Posterior cingulate gyrus (tissue), 11 donors: ENCODE measurements at places on chromosomes 4 and X.

DNA sequence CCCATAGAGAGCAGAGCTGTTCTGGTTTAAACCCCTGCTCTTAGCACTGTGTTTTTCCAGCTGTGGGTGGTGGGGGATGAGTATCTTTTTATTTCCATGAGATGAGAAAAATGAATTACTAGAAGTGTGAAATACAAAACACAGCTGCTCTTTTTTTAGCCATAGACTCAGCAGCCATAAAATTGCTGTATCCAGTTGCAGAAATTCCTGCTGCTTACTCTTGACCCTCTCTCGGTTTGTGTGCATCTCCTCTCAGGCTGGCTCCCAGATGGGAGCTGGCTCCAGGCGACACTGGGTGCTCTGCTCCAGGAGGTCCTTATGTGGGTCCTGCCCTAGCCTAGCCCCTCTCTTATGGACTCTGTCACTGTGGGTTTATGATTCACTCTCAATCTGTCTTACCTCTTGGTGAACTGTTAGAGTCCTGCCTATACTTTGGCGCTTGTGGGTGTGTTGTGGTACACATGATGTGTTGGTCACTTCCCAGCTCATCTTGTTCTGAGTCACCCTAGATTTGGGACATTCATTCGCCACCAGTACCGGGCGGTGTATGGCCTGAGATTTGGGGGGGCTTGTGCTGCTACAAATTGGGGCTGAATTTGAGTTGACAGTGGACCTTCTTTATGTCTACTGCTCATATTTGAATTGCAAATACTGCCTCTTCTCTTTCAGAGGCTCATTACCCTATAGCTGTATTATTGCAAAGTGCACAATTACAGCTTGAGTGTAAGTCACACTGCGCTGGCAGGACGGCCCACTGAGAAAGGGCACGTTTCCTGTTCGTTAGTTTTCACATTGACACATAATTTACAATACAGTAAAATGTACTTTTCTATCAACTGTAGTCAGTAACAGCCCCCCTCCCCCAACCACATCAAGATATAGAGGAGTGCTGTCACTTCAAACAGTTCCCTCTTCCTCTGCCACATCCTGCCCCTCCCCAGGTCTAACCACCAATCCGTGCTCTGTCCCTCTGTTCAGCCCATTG lies 46.9 kb upstream of the MSANTD1 start:
- no peak for DNase-seq

- no peak for DNase-seq
Measured at GRCh38 chr4:152499344-152499743, 36.5 kb downstream of the FBXW7 start.

- DNase-seq: no peak
Measured at GRCh38 chrX:2631743-2632532, 59.2 kb upstream of the CD99 start.

DNA sequence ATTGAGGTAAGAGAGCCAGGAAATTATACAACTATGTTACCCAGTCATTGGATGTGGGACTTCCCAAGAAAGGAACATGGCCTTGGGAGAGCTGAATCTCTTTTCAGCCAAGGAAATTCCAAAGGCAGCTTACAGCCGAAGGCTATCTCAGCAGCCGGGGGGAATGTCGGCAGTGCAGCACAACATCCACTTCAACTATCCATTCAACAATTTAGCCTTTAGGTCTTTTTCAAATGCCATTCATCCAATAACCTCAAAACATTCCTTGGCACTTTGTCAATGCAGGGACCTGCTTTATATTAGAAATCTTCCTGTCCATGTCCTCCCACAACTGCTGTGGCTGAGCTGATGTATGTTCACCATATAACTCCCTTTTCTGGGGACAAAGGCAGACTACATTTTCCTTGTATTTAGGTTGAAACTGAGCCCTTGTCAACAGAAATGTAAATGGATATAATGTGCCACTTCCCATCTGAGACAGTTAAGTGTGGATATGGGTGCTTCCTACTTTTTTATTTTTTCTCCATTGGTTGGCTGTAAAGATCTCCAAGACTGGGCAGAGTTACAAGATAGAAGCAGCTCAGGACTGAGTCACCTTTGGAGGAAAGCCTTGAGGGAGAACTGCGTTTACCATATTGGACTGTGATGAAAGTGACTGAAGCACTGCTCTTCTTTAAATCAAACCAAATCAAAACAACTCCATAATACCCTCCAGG lies 94.8 kb downstream of the GPRIN3 start:
- no peak for DNase-seq

DNA sequence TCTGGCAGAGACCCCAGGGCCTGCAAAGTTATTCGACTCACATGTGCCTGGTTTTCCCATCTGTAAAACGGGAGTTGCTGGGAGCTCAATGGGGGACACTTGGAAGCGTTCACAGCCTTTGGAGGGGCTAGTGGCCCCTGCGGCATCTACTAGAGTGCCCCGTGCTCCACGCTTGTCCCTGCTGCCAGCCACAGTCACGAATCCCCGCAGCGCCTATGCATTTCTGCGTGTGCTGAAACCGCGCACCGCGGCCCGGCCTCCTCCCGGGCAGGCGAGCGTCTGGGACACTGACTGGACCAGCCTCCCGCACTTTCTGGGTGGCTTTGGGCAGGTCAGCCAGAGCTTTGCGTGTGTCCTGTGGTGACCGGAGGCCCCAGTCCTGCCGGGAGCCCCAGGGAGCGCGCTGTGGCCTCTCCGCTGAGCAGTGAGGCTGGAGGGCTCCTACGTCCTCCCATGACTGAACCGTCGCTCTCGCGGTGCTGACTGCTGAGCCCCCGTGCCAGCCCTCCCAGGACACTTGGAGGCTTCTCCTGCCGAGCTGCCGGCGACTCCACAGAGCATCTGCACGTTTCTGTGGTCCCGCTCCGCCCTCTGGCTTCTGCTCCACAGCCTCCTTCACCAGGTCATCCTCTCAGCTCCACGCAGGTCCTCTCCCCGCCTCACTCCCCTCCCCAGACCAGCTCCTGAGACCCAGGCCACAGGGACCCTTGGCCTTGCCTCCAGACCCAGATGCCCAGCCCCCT lies 36.3 kb downstream of the PIGG start:
- no peak for DNase-seq

- no peak for DNase-seq
Measured at GRCh38 chr4:177484613-177485021, 42.4 kb upstream of the AGA start.

DNA sequence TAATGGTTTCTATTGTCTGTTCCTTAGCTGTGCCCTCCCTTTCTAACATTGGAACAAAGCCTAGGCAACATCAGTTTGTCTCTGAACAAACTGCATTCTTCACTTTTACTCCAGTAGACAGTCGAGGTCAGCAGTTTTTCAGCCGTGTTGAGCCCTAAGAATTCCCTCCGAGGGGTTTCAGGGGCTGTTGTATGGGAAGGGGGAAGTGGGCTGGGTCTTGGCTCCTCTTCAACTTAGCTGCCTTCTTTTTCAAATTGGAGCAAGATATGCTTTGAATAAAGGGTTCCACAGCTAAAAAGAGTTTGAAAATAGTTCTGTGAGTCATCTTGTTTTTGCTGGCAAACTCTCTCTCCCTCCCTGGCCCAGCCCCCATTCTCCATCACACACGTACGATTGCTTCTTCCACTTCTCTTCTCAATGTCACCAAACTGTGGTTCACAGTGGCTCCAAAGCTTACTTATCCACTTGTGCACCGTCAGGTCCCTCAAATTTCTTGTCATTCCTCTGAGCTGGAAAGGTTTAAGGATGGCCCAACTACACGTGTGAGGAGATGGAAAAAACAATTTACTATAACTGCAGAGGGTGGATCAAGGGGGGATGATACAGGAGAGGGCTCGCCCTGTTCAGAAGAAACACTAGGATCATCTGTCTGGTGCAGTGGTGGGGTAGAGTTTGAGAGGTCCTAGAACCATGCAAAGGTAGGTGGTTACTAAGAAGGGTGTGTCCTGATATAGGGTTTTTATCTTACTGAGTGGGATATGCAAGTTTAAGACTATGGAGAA lies 9.2 kb upstream of the MAML3 start:
- DNase-seq: no peak

DNA sequence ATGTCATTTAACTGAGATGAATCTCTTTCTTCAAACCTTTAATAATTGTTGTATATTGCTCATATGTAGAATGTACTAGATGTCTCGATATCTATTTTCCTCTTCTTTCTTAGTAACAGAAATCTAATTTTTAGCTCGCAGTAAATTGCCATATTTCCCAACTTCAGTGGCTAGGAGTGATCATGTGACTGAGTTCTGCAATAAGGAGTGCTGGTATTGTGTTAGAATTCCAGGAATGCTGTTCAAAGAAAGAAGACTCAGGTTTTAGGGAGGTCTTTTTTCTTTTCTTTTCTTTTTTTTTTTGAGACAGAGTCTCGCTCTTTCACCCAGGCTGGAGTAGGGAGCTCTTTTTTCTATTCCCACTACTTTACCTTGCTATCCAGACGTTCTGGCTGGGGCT lies 81.7 kb downstream of the SLC10A7 start:
- no peak for DNase-seq

DNA sequence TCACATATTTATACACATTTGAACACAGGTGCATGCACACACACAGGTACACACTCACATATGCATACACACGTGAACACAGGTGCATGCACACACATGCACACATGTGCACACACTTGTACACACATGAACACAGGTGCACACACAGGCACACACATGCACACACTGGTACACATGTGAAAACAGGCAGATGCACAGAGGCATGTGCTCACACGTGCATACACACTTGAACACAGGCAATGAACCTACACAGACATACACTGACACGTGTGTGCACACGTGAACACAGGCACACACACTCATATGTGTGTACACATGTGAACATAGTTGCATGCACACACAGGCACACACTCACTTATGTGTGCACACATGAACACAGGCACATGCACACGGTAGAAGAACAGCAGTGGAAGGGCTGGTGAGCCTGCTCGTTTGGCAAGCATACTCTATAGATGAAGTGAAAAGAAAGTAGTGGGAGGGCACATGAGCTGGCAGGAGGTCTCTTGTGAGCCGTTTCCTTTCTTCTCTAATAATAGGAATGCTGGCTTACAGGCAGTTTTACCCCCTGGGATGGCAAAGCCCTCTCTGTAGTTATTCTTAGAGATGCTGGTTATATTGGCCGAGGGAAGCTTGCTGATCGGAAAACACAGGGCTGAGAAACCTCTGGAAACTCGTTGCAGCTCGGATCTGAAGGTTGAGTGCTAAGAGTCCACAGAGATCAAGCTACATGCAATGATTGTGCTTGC lies 279.6 kb upstream of the CLNK start:
- DNase-seq: no peak

DNA sequence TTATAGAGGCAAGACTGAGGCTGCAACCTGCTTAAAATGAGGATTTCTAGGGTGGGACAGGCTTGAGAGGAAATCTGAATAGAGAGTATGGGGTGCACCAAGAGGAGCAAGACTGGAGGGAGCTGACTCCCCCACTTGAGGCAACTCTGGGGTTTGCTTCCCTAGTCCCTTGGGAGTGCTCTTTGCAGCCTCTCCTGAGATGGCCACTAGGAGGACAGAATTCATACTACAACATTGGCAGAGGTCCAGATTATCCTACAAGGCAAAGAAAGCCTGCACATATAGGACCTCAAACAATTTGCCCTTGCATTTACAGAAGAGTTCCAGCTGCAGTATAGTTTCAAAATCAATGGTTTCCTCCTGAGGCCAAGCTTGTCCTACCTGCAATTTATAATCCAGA lies 830.9 kb downstream of the TECRL start:
- no peak for DNase-seq

DNA sequence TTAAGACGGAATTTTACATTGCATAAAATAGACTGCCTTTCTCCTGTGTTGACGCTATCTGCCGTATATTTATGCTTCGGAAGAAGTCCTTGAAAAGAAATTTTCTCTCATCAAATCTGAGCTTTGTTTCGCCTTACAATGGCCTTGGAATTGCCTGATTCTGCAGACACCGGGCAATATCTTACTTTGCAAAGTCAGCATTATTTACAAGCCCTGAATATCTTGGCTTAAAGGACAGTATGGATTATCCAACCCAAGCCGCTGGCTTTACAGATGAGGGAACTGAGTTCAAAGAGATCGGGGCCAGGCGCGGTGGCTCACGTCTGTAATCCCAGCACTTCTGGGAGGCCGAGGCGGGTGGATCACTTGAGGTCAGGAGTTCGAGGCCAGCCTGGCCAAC lies 1.1 kb upstream of the MANBA start:
- DNase-seq: no peak

DNA sequence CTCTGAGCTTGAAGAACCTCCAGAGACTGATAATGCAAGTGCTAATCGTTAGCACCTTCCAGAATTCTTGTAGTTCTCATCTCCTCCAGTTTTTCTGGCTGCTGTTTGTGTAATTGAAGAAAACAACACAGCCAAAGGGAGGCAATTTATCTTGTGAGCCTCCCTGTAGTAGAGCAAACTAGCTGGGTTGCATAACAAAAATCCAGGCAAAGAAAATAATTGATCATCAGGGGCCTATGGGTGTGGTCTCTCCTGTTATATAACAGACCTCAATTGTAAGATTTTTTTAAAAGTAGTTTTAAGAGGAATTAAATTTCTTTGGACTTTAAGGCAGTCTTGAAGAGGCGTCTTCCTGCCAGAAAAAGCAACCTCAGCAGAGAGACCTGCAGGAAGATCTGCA lies 817.0 kb downstream of the CENPC start:
- no peak for DNase-seq

GRCh38 chr4:140158365-140159030 lies 4.5 kb upstream of the MAML3 start:
- DNase-seq: no peak

- DNase-seq: no peak
Measured at GRCh38 chr4:85741381-85741780, 266.4 kb downstream of the ARHGAP24 start.

DNA sequence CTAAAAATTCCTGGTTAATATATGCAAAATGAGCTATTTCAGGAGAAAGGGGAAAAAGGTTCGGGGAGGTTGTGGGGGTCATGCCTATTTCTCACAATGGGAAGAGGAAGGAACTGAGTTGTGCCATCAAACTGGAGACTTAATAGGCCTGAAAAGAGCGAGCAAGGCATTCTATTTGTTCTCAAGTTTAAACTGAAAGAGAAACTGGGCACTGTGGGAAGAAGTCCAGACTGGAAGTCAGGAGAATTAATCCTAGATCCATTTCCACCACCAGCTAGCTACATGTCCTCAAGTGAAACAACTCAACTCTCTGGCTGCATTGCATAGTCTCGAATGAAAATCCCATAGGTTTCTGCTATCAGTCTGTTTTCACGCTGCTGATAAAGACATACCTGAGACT lies 50.6 kb downstream of the PPARGC1A start:
- no peak for DNase-seq

DNA sequence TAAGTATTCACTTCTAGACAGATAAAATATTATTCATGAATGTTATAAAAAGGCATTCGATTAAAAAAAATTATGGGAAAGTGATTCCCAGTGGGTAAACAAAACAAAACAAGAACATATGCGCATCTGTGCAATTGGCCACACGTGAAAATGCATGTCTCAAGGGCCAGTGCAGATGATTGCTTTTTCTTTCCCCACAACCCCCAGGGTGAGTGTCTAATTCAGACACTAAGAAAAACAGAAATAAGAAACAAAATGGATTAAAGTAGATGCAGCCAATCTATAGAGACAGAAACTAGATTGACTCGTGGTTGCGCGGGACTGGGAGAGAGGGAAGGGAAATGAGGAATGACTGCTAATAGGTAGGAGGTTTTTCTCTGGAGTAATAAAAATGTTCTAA lies 49.5 kb downstream of the GPM6A start:
- DNase-seq: no peak
